NCI-H774 (cell line): ENCODE measurements at places on chromosomes 7 and 10.
A peak's percentile ranks its signal among the peaks of the same experiment; 100 is the strongest.

DNA sequence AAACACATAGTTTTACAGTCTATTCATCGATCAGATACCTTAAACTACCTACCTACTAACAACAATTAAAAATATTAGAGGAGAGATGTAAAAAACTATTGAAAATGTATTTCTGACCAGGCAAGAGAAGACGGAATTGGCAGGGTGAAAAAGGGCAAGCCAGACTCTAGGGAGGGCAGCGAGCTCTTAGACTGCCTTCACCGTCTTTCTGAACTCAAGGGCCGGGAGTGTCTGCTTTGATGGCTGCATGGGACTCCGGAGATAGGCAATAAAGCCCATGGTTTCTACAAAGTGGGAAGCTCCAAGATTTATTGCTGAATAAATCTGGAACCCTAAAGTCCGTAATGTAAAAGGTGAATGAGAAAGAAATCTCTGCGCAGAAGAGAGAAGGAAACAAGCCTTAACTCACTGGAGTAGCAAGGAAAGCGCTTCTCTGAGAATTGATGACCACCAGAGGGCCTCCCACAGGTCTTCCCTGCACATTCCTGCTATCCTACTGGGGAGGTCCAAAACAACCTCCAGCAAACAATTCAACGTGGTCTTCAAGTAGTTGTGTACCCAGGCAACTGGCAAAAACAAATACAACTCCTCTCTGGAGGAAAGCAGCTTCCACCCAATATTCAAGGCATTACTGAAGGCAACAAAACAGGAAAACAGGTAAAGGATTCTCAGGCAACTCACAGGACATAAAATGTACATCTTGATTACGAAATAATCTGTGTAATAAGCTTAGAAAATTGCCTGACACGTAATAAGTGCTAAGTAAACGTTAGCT, 181.3 kb downstream of the SDK1 start:
- DNase-seq, result peak; percentile 2

GRCh38 chr7:47439181-47439667, 142.7 kb downstream of the TNS3 start:
- no peak for DNase-seq

- no peak for DNase-seq
Observed at GRCh38 chr7:80284855-80285254, 150.2 kb downstream of the GNAI1 start.

DNA sequence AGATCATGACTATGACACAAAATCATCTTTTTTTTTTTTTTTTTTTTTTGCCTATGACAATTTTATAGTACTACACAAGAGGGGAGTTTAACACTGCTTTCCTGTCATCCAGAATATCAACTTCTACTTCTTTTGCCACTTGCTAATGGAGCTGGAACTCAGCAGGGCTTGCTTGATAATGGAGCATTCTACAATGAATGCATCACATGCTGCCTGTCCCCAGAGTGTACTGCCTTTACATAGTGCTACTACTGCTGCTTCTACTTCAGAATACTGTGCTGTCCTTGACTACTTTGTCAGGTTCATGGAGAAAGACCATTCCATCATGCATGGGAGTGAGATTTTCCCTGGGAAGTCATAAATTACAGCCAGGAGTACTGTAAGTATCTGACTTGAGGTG, 338.6 kb upstream of the SEMA3A start:
- no peak for DNase-seq

GRCh38 chr10:69626826-69627225, 3.2 kb upstream of the FAM241B start:
- no peak for DNase-seq

DNA sequence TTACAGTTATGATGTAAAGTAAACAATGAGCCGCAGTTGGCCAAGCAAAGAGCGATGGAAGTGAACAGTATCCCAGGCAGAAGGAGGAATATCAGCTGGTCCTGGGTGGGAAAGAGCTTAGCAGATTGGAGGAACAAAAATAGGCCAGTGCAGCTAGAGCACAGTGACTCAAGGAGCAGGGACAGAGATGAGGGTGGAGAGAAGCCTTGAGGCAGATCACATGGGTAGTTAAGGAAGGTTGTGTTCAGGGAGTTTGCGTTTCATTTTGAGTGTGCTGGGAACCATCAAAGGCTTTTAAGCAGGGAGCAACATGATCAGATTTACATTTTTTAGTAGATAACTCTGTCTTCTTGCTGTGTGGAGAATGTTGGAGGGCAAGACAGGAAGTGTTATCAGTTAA, 113.6 kb downstream of the OAT start:
- DNase-seq, result no peak

- DNase-seq, result no peak
Observed at GRCh38 chr7:133504825-133505224, 251.9 kb downstream of the EXOC4 start.

DNA sequence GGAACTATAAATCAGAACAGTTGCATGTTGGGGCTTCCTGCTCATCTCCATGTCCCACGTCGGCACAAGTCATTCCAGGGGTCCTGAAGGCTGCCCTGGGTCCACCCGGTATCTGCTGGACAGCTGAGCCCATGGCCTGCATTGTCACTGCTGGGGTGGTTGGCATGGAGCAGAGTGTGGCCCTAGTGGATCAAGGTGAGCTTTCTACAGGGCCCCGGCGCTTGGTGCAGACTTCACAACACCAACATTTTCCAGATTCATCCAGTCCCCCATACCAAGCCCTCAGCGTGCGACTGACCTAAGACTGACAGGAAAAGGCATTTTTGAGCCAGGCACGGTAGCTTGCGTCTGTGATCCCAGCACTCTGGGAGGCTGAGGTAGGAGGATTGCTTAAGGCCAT, 175.5 kb upstream of the LYZL2 start:
- no peak for DNase-seq

- DNase-seq, result no peak
Observed at GRCh38 chr7:140674899-140675701, 2.4 kb downstream of the ADCK2 start.

GRCh38 chr7:117937049-117937752, 64.0 kb upstream of the CTTNBP2 start:
- no peak for DNase-seq

GRCh38 chr10:112389271-112389822, 15.4 kb downstream of the ACSL5 start:
- no peak for DNase-seq

GRCh38 chr10:113692271-113692670, 12.6 kb downstream of the CASP7 start:
- no peak for DNase-seq

GRCh38 chr10:7265396-7266123, 145.3 kb downstream of the SFMBT2 start:
- no peak for DNase-seq

DNA sequence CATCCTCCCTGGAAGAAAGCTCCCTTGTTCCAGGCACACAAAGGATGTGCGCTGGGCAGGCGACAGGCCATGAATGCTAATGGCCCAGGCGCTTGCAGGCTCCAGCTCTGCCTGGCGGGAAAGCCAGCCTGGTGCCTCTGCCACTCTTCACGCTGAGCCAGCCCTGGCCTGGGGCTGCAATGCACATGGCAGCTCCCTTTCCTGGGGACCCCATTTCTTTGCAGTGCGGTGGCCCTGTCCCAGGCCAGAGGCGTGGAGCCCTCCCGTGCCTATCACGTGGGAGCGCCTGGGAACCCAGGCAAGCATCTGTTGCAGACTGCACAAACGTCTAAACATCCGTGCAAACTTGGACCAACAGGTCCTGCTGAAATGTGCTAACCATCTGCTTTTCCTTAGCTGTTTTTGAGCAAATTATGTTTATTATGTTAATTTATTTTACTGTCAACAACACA, 152.1 kb upstream of the LYZL2 start:
- no peak for DNase-seq

DNA sequence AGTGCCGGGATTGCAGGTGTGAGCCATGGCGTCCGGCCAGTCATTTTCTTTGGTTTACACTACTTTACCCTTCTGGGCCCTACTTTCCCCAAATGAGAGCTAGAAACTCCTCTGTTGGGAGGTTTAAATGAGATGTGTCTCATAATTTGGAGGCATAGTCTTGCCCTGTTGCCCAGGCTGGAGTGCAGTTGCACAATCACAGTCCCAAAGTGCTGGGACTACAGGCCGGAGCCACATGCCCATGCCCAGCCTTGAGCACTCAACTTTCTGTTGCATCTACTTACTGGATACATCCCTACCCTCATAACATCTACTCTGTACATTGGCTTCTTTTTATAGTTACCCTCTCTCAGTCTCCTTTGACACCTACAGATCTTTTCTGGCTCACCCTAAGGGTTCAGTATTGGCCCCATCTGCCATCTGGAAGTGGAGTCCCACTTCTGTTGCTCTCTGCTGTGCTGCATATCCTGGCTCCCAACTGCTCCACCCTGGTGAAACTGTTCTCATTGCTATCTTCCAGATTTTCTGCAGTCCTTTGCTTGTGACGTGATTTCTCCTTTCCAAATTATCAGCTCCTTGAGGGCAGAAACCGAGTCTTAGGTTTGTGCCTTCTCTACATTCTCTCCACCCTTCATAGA, 8.4 kb downstream of the EIF4H start:
- DNase-seq, result no peak

GRCh38 chr10:28587970-28588290, 55.0 kb downstream of the WAC start:
- DNase-seq, result no peak

GRCh38 chr7:80666376-80666775, 27.9 kb downstream of the CD36 start:
- no peak for DNase-seq

DNA sequence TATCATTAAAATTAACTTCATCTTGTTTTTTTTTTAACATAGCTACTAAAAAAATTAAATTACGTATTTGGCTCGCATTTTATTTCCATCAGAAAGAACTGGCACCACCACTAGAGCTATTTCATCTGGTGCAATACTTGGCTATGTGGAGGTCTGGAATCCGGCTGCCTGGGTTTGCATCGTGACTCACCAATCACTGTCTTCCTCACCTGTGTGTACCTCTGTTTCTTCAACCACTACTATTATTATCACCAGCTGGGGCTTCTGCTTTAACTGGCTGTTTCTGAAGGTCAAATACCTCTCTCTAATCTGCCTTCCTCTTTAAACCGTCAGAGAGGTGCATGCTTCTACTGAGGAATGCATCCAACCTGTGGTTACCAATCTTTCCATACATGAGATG, 6.5 kb downstream of the WDR91 start:
- DNase-seq, result no peak

GRCh38 chr7:19816128-19816527, 42.7 kb upstream of the TMEM196 start:
- no peak for DNase-seq

GRCh38 chr10:88964869-88965415, 12.4 kb upstream of the ACTA2 start:
- no peak for DNase-seq

- no peak for DNase-seq
Observed at GRCh38 chr7:151711906-151712809, 164.8 kb downstream of the PRKAG2 start.
